GM23338 (cell line): ENCODE measurements at places on chromosomes 16 and 17. TPM values are rescaled to one million over a fixed set of nuclear protein-coding genes. Genes with fewer than 3 reads are reported as not detected.

DNA sequence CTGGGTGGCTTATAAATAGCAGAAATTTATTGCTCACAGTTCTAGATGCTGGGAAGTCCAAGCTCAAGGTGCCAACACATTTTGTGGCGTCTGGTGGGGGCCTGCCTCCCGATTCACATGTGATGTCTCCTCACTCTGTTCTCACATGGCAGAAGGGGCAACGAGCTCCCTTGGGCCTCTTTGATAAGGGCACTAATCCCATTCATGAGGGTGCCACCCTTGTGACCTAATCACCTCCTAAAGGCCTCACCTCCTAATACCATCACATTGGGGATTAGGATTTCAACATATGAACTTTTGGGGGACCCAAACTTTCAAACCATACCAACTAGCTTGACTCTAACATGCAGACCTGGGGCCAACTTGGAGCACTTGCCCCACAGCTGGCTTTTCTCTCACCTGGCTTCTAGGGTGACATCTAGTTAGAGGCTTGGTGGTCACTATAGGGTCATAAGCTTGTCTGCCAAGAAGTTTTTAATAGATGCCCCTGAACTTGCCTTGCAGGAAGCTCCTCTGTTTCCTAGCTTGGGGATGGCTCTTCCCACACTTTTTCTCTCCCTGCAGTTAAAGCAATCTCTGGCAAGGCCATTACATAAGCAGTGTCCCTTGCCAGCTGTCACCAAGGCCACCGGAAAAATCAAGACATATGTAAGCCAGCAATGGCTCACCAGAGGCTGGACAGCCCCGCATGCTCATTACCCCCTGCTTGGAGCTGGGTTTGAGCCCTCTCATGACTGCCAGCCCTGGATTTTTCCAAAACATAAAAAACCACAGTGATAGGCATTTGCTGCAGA, 8.4 kb upstream of the MED9 start:
- H3K4me3 ChIP-seq, result no peak overlapping the region
- H3K4me1 ChIP-seq, result no peaks in the 10 kb centered on the region
- no peaks in the 10 kb centered on the region for H3K36me3 ChIP-seq
- DNase-seq, result no peak

DNA sequence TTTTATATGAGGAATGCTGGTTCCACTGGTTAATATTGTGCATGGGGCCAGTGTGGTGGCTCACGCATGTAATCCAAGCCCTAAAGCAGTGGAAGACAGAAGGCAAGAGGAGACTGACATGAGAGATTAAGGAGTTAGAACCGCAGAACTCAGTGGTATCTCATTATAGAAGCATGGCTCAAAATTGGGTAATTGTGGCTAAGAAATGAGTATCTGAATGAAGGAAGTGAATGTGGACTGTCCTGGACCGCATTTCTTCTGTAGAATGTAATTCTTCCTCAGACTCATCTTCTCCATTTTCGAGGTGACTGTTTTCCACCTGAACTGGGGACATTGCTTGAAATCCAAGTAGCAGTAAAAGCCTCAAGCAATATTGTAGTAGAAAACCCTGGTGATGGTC, 42.6 kb upstream of the CDR2 start:
- H3K4me3 ChIP-seq, result no peak overlapping the region
- DNase-seq, result no peak
- H3K27ac ChIP-seq, result no peak overlapping the region
- no peaks in the 10 kb centered on the region for H3K27me3 ChIP-seq
- H3K4me1 ChIP-seq, result no peaks in the 10 kb centered on the region

DNA sequence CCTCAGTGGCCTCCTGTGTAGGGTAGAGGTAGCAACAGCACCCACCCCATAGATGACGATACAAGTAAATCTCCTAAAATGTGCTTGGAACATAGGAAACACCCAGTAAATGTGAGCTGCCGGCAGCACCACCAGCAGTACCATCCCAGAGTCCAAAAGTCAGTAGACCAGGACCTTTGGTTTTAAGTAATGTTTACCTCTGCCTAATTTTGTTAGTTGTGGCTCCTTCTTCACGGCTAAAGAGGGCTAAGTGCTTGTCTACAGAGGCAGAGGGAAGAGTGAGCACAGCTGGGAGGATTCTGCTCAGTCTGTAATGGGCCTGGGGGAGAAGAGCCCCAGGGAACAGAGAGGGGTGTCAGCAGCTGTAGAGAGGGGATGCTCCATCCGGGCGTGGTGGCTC, 91.3 kb upstream of the FBXO47 start:
- no peak overlapping the region for H3K27ac ChIP-seq
- no peaks in the 10 kb centered on the region for H3K36me3 ChIP-seq
- DNase-seq, result no peak

DNA sequence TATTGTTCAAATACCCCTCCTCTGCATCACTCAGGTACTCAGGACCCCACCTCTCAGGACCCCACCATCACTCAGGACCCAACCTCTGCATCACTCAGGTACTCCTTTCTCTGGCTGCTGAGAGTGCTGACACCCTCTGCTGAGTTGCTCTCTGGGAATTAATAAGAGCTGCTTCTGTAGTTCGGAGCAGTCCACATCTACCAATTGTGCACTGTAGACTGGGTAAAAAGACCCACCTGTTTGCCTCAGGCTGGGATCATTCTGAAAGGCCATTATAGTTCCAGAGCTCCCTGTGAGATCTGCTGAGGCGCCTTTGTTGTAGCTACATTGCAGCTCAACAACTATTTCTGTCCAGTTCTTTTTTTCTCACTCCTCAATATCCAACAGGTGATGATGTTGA, 276.3 kb upstream of the MYOCD start:
- H3K4me3 ChIP-seq, result no peak overlapping the region
- H3K36me3 ChIP-seq, result no peaks in the 10 kb centered on the region
- no peak overlapping the region for H3K27ac ChIP-seq

DNA sequence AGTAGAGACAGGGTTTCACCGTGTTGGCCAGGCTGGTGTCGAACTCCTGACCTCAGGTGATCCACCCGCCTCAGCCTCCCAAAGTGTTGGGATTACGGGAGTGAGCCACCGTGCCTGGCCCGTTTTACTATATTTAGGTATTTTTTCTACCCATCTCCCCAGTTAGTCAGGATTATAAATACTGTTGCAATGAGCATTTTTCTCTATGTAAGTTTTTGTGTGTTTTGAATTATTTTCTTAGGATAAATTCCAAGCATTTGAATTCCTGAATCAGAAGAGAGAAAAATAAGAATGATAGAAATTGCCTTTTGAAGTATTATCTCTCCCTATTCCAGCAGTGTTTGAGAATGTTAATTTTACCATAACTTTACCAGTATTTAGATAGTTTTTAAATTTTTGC, 36.6 kb downstream of the KIAA0513 start:
- H3K27ac ChIP-seq, result no peak overlapping the region
- H3K27me3 ChIP-seq, result no peaks in the 10 kb centered on the region
- peaks cover 15% of the 10 kb centered on the region for H3K4me1 ChIP-seq
- H3K4me3 ChIP-seq, result no peak overlapping the region
- no peaks in the 10 kb centered on the region for H3K36me3 ChIP-seq

DNA sequence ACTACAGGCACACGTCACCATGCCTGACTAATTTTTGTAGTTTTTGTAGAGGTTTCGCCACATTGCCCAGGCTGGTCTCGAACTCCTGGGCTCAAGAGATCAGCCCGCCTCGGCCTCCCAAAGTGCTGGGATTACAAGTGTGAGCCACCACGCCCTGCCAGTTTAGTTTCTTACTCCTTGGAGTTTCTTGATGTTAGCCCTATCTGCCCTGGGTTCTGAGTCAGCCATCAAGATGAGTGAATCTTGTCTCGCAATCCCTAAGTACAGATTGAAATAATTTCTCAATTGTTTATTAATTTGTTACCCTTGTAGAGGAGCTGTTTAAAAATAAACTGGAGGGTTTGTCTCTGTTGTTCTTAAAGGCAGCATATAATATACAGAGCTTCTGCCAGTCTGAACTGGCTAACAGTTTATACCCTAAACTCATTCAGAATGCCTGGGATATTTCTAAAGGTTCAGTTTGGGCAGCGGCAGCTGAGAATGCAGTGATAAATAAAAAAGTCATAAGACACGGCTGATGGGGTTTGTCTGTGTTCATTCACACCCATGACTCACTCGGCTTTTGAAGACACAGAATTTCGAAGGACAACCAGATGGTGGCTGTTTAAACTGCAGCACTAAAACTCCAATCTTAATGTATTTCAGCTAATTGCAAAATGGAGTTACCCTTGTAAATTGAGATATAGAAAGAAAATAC, 39.6 kb downstream of the GPRC5B start:
- no peak overlapping the region for H3K27ac ChIP-seq
- no peaks in the 10 kb centered on the region for H3K36me3 ChIP-seq
- no peak for DNase-seq
- H3K27me3 ChIP-seq, result no peaks in the 10 kb centered on the region
- H3K4me3 ChIP-seq, result no peak overlapping the region
- H3K4me1 ChIP-seq, result no peaks in the 10 kb centered on the region

Gene SLC52A1
- total RNA-seq, result 0.63 and 1.3 TPM in 2 replicates

Gene SGSH
- 9.6 and 26.9 TPM in 2 replicates for total RNA-seq

Gene FBXW10B
- 0.23 and 0.31 TPM in 2 replicates for total RNA-seq
